Activated CD8-positive, alpha-beta memory T cell treated with anti-CD3 and anti-CD28 coated beads for 1 hour (primary cell): ENCODE measurements at places on chromosomes 5 and 9.

DNA sequence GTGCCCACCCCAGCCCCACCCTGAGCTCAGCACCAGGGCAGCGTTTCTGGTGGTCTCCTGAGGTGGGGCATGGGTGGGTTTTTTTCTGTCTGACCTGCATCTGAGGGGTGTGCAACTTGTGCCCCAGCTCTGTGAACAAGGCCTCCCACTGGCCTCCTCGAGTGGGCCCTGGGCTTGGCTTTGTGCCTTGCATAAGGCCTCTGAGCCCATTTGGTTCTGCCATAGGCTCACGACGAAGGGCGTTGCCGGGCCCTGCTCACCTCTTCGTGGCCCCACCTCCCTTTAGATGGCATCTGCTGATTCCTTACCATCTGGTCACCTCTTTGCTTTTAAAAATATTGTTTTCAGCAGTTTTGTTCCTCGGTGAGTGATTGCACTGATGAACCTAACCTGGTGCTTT lies 127.1 kb upstream of the COL5A1 start:
- no peak for DNase-seq

DNA sequence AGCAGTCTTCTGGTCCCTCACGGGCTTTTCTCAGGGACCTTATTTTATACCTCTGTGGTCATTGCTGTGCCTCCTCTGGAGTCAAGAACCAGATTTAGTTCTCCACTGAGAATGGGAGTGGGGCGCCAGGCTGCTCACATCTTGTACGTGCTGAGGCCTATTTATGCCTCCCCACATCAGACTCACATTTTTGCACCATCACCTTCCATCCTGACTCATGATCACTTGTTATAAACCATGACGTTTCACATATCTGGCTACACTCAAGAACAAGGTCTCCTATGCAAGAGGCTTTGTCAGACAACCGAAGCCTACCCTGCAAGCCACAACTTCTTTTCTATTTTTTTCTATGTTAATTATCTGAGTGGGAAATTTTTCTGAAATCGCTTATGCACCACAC lies 10.7 kb downstream of the PRUNE2 start:
- no peak for DNase-seq

DNA sequence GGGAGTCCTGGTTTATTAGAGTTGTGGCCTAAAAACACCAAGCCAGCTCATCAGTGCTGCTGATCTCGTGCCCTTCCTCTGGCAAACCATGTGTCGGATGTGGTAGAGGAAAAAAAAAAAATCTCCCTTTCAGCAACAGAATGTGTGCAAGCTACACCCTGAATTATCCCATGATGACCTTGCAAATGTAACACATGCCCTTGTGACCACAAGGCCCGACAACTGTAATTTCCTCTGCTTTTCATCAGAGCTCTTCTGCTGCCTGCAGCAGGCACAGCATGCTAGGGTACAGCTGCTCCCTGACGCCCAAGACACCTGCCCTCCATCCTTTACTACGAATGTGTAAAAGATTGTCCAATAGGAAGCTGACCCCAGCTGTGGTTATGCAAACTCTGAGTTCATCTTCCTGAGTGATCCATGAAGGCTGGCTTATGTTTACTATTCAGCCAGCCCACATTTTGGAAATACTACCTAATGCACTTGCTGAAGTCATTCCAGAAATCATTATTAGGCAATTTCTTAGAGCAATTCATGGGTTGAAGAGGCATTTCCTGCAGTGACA lies 14.6 kb upstream of the BNC2 start:
- DNase-seq = no peak

GRCh38 chr5:92369587-92369986 lies 986.5 kb upstream of the ARRDC3 start:
- DNase-seq = no peak

DNA sequence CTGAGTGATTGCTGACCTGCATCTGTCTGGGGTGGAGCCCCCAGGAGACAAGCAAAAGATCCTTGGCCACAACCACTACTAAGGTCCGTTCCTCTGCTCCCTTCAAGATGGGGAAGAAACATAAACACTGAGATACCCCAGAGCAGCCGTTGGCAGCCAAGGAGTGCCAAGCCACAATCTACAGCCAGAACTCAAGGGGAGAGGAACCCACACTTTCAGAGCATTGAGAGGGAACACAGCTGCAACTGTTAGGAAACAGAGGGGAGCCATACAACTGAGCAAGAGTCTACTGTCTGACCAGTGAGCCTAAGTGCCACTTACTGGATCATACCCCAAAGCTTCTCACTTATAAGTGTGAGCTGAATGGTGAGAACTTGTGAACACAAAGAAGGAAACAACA lies 44.6 kb upstream of the ADRB2 start:
- DNase-seq = no peak

GRCh38 chr9:130092910-130093309 lies 39.2 kb downstream of the GPR107 start:
- DNase-seq = no peak

GRCh38 chr9:7228726-7229125 lies 471.0 kb downstream of the KDM4C start:
- DNase-seq = no peak

DNA sequence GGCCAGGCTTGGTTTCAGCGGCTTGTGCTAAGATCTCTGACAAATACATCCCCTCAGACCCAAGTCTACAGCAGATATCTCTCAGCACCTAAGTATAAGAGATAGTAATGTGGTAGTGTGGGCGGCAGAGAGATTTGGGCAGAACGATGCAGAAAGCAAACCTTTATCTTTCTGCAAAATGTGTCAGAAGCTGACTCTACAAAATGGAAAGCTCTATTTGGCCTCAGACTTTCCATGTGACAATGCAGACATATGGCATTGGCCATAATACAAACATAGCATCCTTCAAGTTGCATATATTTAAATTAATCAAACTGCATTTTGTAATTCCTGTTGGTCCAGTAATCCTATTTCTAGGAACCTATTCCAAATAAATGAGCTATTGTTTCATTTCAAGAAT lies 102.5 kb upstream of the RAI14 start:
- DNase-seq = no peak

DNA sequence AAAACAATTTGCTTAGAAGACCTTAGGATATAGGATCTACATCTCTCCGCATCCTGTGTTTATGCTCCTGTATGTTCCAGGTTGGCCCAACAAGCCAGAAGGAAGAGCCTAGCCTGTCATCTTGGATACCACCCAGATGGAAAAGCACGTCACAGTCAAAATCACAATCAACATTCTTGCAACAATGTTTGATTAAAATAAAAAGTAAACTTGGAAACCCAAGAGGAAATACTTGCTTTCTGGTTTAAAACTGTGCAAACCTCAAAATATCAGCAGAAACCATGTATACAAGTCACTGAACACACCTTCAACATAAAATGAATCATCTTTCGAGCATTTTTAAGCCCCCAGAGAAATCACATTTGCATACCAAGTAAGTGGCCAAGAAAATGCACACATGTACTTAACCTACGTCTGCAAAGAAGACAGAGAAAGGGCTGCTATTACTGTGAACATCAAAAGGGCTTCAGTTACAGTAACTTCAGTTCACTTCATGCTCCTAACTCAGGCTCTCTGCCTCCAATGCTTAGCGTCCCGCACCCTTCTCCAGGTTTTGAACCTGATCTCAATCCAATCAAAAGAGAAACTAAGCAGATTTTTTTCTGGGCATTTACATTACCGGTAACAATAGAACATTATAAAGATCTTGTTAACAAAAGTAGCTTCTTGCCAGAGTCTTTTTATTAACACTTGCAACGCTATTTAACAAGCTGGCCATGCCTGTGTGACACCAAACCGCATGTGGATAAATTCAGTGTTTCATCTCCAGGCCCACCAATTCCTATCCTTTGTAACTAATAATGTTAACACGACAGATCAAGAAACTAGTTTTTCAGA lies 1.3 kb downstream of the ENC1 start:
- no peak for DNase-seq

DNA sequence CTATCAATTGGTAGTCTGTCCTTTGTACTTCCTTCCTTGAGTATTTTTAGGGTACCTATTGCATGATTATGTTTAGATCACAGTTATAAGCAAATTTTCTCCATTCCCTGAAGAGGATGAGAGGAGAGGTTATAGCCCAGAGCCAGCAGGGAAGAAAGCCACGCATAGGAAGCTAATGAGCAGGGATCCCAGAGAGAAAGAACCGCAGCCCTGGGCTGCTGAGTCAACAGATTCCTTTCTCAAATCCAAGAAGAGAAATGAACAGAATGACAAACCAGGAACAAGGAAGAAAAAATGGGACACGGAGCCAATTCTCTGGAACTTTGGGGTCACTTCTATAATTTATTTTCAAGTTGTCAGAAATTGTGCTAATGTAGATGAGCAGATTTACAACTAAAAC lies 284.5 kb downstream of the RFX3 start:
- no peak for DNase-seq

- no peak for DNase-seq
Measured at GRCh38 chr9:122453677-122454135, 24.0 kb downstream of the OR1J1 start.

- DNase-seq = no peak
Measured at GRCh38 chr5:542319-543311, 18.4 kb upstream of the SLC9A3 start.

DNA sequence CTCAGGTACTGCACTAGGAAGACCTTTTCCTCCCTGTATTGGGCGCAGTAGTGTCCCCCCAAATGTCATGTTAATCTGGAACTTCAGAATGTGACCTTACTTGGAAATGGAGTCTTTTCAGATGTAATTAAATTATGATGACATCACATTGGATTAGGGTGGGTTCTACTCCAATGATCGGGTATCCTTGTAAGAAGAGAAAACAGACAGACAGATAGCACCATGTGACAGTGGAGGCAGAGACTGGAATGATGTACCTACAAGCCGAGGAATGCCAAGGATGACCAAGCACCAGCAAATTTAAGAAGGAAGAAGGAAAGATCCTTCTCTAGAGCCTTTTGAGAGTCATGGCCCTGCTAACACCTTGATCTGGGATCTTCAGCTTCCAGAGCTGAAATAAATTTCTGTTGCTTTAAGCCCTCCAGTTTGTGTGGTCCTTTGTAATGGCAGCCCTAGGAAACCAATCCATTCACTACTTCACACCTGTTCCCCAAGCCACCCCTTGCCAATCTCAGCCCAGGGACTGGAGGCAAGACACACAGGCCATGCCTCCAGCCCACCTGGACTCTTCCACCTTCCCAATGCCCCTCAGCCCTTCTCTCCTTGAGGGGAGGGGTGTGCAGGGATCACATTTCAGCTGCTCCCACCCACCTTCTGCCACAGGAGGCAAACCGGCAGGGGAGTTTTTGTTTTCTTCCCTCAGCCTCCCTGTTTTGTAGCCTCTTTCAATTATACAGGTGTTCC lies 1.6 kb downstream of the CCNJL start:
- DNase-seq = no peak

- no peak for DNase-seq
Measured at GRCh38 chr9:87885484-87886189, 3.0 kb downstream of the SPATA31E1 start.

- DNase-seq = no peak
Measured at GRCh38 chr9:29648601-29649000, 2075.3 kb upstream of the C9orf72 start.

DNA sequence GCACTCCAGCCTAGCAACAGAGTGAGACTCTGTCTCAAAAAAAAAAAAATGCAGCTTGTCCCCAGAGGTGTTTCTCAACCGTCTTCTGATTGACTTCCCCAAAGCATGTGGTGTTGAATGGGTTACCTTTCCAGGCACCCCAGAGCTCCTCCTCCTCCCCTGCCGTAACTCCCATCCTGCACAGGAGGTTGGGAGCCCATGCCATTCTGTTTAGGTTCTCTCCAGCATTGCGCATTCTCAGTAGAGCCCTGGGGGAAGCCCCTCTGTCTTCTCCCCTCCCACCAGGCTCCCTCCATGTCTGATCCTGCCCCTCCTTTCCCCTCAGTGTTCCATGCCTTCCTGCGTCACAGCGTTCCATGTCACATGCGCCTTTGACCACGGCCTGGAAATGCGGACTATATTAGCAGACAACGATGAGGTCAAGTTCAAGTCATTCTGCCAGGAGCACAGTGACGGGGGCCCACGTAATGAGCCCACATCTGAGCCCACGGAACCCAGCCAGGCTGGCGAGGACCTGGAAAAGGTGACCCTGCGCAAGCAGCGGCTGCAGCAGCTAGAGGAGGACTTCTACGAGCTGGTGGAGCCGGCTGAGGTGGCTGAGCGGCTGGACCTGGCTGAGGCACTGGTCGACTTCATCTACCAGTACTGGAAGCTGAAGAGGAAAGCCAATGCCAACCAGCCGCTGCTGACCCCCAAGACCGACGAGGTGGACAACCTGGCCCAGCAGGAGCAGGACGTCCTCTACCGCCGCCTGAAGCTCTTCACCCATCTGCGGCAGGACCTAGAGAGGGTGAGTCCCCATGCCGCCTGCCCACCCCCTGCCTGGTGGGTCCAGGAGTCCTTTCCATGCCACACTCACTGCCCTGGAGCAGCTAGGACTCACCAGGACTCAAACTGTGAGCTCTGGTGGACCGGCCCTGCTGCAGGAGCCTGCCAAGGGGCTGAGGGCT lies 40.6 kb downstream of the JADE2 start:
- DNase-seq = no peak

- no peak for DNase-seq
Measured at GRCh38 chr5:151182976-151183375, 25.4 kb upstream of the ANXA6 start.

DNA sequence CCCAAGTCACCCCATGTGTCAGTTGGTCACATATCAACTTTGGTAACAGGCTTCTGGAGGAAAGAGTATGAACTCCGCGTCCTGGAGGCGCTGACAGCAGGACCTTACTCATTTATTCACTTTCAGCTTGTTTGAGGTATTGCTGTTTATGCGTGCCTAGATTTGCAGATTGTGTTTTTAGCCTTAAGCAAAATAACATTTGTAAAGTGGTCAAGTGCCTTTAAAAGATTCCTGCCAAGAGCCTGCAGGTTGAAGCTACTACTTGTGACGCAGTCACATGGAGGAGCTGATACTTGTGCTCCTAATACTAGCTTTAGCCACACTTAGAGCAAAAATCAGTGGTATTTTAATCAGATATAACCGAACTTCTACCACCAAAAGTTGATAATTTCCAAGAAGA lies 351.3 kb downstream of the ADGRV1 start:
- DNase-seq = no peak

DNA sequence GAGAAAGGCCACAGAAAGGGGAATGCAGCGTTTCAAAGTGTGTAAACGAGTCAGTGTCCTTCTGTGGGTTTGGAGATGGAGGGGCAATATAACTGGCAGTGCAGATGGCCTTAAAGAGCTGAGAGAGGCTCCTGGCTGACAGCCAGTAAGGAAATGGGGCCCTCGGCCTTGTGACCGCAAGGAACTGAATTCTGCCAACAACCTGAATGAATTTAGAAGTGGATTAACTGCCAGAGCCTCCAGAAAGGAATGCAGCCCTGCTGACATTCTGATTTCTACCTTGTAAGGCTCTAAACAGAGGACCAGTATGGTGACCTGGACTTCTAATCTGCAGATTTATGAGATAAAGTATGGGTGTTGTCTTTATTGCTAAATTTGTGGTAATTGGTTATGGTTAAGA lies 17.5 kb upstream of the NREP start:
- DNase-seq = no peak

GRCh38 chr9:106634183-106634582 lies 228.8 kb upstream of the ZNF462 start:
- DNase-seq = no peak

- DNase-seq = no peak
Measured at GRCh38 chr9:117234103-117234502, 180.8 kb downstream of the ASTN2 start.

GRCh38 chr5:169656125-169656901 lies 19.2 kb downstream of the DOCK2 start:
- no peak for DNase-seq
